ENCODE measurements at places on chromosomes 7 and 10.

DNA sequence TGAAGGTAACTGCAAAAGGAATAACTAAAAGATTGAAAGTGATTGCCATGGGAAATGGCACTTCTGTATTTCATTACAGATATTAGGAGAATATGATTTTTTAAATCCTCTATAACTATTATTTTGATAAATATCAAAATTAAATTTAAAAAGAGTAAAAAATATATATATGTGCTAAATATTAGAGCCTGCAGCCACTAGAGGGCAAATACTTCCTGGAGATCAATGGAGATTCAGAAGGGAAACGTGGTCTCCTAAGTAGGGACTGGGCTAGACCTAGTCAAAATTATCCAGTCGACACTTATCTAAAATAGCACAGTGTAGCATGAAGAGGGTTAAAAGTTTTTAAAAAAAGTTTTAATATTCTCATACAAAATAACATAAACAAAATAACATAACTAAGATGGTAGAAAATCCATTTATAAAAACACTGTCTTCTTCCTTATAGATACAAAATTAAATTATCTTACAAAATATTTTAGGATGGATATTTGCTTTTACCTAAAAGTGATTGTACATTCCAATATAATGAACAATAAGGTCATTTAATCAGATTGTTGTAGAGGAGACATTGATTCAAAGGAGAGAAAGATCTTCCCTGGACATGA is 434.3 kb downstream of the MDFIC start:
- H3K36me3 ChIP-seq: no peaks in the 10 kb centered on the region
- no peak for DNase-seq
- no peaks in the 10 kb centered on the region for H3K4me1 ChIP-seq
- no peak overlapping the region for H3K27ac ChIP-seq
- no peak overlapping the region for H3K4me3 ChIP-seq

- H3K27ac ChIP-seq: no peak within 1 kb of the TSS
- no peaks in the 10 kb centered on the region for H3K4me1 ChIP-seq
- no peak within 1 kb of the TSS for H3K4me3 ChIP-seq
- H3K36me3 ChIP-seq: no peaks in the 10 kb centered on the region
- no peaks in the 10 kb centered on the region for H3K27me3 ChIP-seq
Observed at GRCh38 chr7:120272701-120273475, at the start of gene KCND2. Gene KCND2 (plus strand): TSS chr7:120273175.

DNA sequence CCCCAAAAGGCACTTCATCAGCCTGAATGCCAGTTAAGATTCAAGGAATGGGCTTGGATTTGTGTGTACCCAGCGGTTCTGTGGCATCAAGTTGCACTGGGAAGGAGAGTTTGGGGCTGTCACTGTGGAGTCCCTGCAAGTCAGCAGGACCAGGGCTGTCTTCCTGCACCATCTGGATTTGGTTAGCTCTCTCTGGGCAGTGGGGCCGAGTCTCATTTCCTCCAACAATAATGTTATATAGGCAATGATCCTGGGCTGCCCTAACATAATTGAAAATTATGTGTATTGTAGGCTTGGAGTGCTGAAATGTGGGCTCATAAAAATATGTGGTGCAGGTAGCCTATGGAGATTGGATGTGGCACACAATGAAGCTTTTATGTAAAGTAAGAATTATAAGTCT is 87.2 kb downstream of the TCF7L2 start:
- H3K4me3 ChIP-seq: no peak overlapping the region
- no peaks in the 10 kb centered on the region for H3K27me3 ChIP-seq
- no peak for DNase-seq
- H3K4me1 ChIP-seq: peaks cover 5% of the 10 kb centered on the region
- H3K27ac ChIP-seq: no peak overlapping the region
- peaks cover 1% of the 10 kb centered on the region for H3K36me3 ChIP-seq

- DNase-seq: no peak
- no peak overlapping the region for H3K4me3 ChIP-seq
- H3K4me1 ChIP-seq: no peaks in the 10 kb centered on the region
- no peaks in the 10 kb centered on the region for H3K36me3 ChIP-seq
- no peak overlapping the region for H3K27ac ChIP-seq
Observed at GRCh38 chr7:71009636-71010035, 122.3 kb upstream of the GALNT17 start.

GRCh38 chr7:135759532-135759931 is 10.9 kb upstream of the FAM180A start:
- no peak for DNase-seq
- H3K4me1 ChIP-seq: no peaks in the 10 kb centered on the region
- H3K4me3 ChIP-seq: no peak overlapping the region
- no peak overlapping the region for H3K27ac ChIP-seq

DNA sequence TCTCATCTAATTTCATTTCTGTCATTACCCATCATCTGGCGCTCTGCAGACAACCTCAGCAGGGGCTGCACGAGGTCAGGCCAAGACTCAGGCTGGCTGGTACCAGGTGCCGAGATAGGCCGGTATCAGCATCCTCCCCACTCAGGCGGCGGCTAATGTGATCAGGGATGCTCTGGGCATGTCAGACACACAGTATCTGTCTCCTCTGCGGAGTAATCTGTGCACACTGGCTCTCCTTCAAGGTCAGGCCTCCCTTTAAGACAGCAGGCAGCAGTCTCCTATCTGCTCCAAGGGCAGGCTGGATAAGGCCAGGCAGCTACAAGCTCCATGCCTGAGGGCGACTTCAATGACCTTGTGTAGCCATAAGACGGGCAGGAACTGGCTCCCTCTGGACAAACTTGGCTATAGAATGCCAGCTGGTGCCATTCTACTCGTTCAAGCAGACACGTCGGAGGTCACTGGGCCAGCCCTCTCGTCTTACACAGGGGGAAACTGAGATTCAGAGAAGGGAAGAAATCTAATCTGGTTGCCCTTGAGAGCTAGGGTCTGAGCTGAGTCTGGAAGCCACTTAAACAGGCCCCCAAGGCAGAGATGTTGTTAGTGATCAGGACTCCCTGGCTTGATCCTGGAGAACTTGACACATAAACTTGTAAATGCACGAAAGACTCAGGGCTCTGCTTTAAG is 59.3 kb downstream of the ARHGAP22 start:
- H3K4me1 ChIP-seq: no peaks in the 10 kb centered on the region
- H3K36me3 ChIP-seq: no peaks in the 10 kb centered on the region
- H3K4me3 ChIP-seq: no peak overlapping the region
- no peak overlapping the region for H3K27ac ChIP-seq

DNA sequence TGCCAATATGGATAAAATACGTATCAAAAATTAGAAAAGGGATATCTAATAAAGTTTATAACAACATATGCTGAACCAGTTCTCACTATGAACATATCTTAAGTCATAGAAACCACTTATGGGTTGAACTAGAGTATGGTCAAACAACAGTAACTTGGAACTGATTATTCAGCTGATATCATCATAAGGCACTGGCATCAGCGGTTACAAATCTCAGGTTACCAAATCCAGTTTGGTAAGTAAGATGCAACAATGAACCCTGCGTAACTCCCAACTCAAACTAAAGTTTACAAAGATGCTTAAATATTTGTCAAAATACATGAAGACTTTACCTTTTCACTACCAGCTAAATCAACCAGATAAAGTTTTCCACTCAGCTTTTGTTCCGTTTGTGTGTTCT is 19.3 kb downstream of the KIF5B start:
- no peak for DNase-seq
- H3K36me3 ChIP-seq: peaks cover 70% of the 10 kb centered on the region
- no peaks in the 10 kb centered on the region for H3K27me3 ChIP-seq
- no peak overlapping the region for H3K27ac ChIP-seq
- no peak overlapping the region for H3K4me3 ChIP-seq

DNA sequence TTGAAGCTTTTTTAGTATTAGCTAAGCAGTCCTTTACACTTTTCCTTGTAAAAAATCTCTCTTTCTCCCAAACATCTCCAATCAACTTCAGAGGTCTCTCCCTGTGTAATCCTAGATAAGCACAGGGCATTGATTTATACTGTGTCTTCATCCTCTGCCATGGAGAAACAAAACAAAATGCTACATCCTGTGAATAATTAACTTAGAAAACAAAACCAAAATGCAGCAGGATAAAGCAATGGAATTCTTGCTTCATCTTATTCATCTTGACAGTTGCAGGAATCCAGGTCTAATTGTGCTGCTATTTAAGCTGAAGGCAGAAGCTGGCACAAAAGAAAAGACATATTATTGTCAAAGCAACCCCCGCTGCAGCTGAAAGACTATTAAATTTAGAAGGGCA is 641.5 kb upstream of the SORCS1 start:
- no peak for DNase-seq
- no peak overlapping the region for H3K4me3 ChIP-seq
- H3K4me1 ChIP-seq: no peaks in the 10 kb centered on the region
- H3K27me3 ChIP-seq: no peaks in the 10 kb centered on the region
- peaks cover 2% of the 10 kb centered on the region for H3K36me3 ChIP-seq
- H3K27ac ChIP-seq: no peak overlapping the region

DNA sequence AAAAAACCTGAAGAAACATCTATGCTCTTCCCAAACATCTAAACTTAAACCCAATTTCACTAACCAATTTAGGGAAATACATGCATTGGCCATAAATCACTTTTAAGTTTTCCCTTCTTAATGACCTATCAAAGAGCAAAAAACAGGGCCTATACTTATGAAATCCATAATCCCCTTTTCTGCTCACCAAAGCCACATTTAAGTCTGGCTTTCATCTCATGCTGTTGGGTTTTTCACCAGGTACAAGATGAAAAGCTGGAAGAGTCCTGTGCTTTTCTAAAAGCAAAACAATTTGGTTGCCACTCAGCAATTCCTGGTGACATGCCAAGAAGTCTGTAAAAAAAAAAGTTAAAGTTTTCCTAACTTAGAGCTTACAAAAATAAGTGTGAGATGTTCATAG is 92.6 kb downstream of the HPSE2 start:
- H3K36me3 ChIP-seq: no peaks in the 10 kb centered on the region
- H3K4me1 ChIP-seq: no peaks in the 10 kb centered on the region
- H3K27ac ChIP-seq: no peak overlapping the region
- no peaks in the 10 kb centered on the region for H3K27me3 ChIP-seq
- H3K4me3 ChIP-seq: no peak overlapping the region

DNA sequence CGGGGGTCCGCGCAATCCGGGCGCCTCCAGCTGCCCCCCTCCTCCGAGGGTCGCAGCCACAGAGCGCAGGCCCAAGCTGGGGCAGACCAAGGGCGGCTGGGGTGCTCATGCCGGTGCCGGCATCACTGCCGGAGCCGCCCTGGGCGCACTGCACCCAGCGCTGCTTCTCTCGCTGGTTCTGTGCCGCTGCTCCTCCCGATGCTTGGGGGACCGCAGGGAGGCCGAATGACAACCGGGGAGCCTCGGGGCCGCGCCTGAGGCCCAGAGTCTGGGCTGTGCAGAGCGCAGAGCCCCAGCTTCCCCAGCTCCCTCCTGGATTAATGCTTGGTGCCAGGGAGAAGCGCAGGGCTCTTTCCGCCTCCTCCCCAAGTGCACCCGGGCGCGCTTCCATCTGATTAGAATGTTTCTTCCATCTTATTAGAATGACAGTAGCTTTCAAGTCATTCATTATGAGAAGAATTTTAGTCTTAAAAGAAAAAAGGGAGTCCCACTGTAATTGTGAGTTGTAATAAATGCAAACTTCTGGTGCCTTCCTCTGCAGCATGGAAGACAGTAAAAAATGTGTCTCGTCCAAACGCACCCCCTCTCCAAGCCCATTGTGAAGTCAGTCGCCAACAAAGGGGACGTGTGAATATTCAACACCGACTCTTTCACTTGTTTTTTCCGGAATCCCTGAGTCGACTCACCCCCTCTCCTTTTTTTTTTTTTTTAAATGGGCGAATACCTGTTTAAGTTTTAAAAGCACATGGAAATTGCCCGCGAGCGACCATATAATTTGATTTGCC is 19.5 kb upstream of the PTF1A start:
- no peak overlapping the region for H3K4me3 ChIP-seq
- no peak for DNase-seq
- peaks cover 84% of the 10 kb centered on the region for H3K27me3 ChIP-seq

GRCh38 chr10:12808014-12808613 is 193.4 kb downstream of the CCDC3 start:
- no peak for DNase-seq
- no peaks in the 10 kb centered on the region for H3K36me3 ChIP-seq
- H3K4me1 ChIP-seq: peaks cover 8% of the 10 kb centered on the region

DNA sequence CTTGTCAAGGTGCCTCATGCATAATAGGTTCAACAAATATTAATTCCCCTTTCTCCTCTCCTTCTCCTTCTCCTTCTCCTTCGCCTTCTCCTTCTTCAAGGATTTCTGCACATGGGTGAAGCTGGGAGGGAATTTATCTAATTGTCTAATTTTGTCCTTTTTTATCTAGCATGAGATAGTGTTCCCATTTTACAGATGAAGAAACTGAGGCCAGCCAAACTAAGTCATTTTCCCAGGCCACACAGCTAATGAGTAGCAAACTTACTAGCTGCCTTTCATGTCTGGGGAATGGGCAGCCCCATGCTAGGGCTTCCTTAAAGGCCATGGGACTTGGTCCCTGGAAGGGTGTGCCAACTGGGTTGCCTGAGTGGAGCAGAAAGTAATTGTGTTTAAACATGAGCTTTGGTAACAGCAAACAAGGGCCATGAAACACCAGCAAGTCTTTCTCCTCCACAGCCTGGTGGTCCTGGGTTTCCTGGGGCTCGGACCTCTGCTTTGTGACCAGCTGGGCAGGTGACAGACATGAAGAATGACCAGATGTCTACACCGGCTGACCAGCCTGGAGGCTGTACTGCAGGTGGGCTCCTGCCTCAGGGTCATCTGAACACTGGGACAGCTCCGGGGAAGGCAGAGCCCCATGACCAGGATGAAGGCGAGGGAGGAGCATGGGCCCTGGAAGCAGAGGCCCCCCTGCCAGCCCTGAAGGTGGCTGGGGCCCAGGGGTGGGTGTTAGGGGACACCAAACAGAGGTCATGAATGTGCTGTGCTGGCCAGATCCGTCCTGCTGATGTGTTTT is 138.0 kb downstream of the PTPN20 start:
- DNase-seq: no peak
- no peak overlapping the region for H3K4me3 ChIP-seq
- peaks cover 3% of the 10 kb centered on the region for H3K36me3 ChIP-seq
- peaks cover 18% of the 10 kb centered on the region for H3K4me1 ChIP-seq
- no peaks in the 10 kb centered on the region for H3K27me3 ChIP-seq
- H3K27ac ChIP-seq: no peak overlapping the region

DNA sequence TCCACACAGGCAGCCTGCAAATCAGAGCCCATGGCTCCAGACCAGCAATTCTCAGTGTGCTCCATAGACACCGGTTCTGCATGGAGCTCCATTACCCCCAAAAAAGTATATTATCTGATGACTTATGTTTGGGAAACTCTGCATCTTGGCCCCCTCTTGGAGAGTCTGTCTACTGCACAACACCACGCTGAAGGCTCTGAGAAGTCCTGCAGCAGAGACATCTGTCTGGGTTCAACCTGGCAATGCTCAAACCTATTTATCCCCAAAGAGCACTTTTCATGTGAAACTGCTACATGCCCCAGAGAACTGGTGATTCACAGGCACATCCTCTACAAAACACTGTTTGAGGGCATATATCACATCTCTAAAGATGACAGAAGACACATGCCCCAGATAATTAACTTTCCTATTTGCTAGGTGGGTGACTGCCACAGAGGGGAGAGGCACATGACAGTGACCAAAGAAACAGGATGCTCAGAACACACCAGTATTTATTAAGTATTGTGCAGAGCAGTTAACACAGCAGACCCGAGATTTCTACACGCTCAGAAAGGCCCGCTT is 83.8 kb downstream of the DLG5 start:
- H3K4me1 ChIP-seq: peaks cover 3% of the 10 kb centered on the region
- H3K36me3 ChIP-seq: peaks cover 12% of the 10 kb centered on the region
- H3K27ac ChIP-seq: no peak overlapping the region

GRCh38 chr10:59754951-59755350 is 1.7 kb upstream of the MRLN start:
- no peak for DNase-seq
- H3K36me3 ChIP-seq: no peaks in the 10 kb centered on the region
- no peak overlapping the region for H3K27ac ChIP-seq
- no peak overlapping the region for H3K4me3 ChIP-seq
- peaks cover 34% of the 10 kb centered on the region for H3K27me3 ChIP-seq

All from central memory CD8-positive, alpha-beta T cell (primary cell).